ENCODE measurements at places on chromosomes 7 and 10. TPM values are rescaled to one million over a fixed set of nuclear protein-coding genes. Genes with fewer than 3 reads are reported as not detected.

OR6B1 gene
- not detected for total RNA-seq

HTRA1 gene
- total RNA-seq = 93.9 TPM

AOAH gene
- 1.1 TPM for total RNA-seq

FAM25G gene
- total RNA-seq = not detected

HABP2 gene
- not detected for total RNA-seq

STOX1 gene
- 0.30 TPM for total RNA-seq

POU6F2 gene
- not detected for total RNA-seq

ZNF22 gene
- 40.0 TPM for total RNA-seq

IL2RA gene
- not detected for total RNA-seq

NUTM2B gene
- total RNA-seq = 0.15 TPM

CCDC146 gene
- total RNA-seq = 0.46 TPM

ABCA13 gene
- under 0.01 TPM for total RNA-seq

TUBB8 gene
- not detected for total RNA-seq

ZNF273 gene
- total RNA-seq = 4.6 TPM

ATRNL1 gene
- total RNA-seq = under 0.01 TPM

SLC26A5 gene
- total RNA-seq = not detected

ALKBH4 gene
- 12.0 TPM for total RNA-seq

ZNF467 gene
- 1.8 TPM for total RNA-seq

ERVW-1 gene
- total RNA-seq = not detected

CRTAC1 gene
- total RNA-seq = 0.30 TPM

ITIH2 gene
- not detected for total RNA-seq
